NCI-H2107 (cell line): ENCODE measurements at places on chromosomes 1 and 21.

- DNase-seq = no peak
These were observed 17.2 kb upstream of the C1QA start for GRCh38 chr1:22619252-22619651.

DNA sequence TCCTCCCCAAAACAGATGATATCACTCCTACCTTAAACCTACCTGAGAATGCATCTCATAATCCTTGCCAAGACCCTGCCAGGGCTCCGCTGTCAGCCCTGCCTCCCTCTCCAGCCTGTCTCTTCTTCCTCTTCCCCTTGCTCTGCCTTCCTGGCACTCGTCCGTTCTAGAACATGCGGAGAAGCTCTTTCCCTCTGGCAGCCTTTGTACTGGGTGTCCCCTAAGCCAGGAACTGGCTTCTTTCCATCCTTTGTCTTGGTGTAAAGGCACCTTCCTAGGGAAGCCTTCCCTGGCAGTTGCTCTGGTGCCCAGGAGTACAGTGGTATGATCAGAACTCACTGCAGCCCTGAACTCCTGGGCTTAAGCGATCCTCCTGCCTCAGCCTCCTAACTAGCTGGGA lies 36.1 kb downstream of the CTNNBIP1 start:
- DNase-seq = no peak

GRCh38 chr1:73998348-73998959 lies 199.5 kb downstream of the LRRIQ3 start:
- no peak for DNase-seq

DNA sequence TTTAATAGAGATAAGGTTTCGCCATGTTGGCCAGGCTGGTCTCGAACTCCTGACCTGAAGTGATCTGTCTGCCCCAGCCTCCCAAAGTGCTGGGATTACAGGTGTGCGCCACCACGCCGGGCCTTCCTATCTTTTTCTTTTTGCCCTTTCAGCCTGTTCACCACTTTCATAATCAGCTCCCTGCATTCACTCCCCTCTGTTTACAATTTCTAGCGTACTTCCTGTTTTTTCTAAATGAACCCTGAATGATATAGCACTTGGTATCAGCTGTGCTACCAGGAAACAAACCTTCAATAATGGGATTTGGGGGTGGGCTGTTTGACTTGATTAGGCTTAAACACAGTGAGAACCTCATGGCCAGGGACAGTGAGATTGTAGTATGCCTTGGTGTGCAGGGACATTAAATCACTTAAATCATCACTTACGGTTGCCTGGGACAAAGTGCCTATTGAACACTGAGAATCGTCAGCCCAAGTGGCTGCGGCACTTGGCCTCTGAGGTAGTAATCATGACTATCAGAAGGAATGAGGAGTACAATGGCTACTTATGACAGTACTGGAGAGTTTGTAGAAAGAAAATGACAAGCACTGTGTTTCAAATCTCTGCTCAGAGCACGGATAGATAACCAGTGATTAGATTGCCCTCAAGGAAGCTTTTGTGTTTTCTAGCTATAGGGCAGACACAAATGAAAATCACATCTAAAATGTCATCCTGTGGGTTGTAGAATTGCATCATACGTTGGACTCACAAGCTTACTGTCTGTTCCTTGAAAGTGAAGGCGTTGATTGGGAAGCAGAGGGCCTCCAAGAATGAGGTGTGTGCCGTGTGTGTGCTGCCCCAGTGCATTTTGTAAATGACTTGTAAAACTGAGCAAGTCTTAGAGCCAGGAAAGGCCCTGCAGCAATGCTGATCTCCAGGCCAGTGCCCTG lies 661.8 kb downstream of the MATN1 start:
- DNase-seq = no peak

GRCh38 chr1:228955691-228956090 lies 220.4 kb downstream of the RHOU start:
- no peak for DNase-seq

- no peak for DNase-seq
These were observed 17.1 kb downstream of the CACHD1 start for GRCh38 chr1:64487061-64487460.

DNA sequence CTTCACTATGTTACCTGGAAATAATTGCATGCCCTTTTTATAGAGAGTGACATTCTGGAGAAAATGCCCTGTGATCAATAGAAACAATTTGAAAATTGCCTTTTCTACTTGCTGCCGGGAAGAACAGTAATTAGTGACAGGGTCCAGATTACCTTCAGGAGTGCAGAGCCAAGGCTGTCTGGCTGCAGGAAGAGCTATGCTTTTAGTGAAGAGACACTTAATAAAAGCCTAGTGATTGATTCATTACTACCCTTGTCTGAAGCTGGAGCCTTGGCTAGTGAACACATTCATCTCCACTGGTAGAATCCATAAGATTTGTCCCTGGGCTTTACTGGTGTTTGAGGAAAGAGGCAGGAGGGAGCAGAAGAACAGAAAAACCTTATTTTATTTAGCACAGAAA lies 12.9 kb upstream of the DNASE2B start:
- DNase-seq = no peak

DNA sequence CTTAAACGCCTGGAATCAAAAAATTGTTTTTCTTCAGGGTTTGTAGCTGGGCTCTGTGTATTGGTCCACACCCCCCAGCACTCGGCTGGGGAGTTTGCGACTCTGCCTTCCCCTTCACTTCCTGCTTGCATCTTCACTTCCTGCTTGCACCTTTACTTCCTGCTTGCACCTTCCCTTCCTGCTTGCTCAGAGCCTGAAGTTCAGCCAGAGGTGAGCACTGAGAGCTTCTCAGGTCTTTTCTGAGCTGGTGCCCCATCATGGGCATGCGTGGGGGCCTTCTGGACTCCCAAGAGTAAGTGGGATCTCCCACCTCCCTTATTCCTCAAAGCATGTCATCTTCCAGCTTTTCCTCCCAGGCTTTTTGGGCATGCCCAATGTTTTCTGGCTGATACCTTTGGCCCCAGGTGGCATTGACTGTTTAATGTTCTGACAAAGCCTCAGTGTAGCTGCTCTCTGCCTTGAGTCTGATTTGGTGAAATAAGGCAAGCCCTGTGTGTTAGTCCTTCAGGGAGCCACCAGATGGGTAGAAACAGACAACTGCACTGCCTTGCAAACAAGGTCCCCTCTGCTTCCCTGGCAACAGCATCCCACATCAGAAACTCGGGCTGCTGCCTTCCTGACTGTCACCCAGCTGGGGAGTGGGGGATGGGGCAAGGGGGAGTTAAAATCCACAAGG lies 3.5 kb downstream of the KRTAP10-2 start:
- no peak for DNase-seq

GRCh38 chr1:161096530-161096929 lies 1.6 kb upstream of the KLHDC9 start:
- no peak for DNase-seq

DNA sequence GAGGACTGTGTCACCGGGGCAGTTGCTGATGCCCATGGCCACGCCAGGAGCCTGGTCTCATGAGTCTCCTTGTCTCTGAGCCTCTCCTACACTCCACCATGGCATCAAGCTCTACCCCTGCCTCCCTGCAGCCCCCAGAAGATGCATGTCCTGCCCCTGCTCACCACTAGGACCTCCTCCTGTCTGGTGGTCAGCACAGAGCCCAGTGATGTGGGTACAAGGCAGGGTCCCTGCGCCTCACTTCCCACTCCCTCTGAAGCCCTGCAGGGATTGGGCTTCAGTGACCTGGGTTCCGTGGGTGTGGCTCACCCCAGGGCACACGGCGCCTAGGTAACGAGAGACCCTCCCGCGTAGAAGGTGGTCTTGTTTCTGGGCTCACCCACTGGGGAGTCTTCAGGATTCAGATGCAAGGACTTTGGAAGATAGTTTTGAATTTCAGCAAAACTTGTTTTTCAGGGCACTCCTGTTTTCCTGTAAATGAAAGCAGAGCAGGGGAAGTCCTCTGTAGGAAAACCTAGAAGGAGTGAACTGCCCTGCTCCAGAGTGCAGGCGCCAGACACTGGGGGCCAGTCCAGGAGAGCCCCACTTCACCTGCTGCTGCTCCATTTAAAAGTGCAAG lies 2.8 kb downstream of the COL18A1 start:
- no peak for DNase-seq

- DNase-seq = no peak
These were observed 21.6 kb downstream of the AK5 start for GRCh38 chr1:77303387-77303786.

- DNase-seq = no peak
These were observed 30.2 kb downstream of the DPH5 start for GRCh38 chr1:100995198-100995988.

- DNase-seq = no peak
These were observed 7.0 kb upstream of the HEYL start for GRCh38 chr1:39646232-39647081.

DNA sequence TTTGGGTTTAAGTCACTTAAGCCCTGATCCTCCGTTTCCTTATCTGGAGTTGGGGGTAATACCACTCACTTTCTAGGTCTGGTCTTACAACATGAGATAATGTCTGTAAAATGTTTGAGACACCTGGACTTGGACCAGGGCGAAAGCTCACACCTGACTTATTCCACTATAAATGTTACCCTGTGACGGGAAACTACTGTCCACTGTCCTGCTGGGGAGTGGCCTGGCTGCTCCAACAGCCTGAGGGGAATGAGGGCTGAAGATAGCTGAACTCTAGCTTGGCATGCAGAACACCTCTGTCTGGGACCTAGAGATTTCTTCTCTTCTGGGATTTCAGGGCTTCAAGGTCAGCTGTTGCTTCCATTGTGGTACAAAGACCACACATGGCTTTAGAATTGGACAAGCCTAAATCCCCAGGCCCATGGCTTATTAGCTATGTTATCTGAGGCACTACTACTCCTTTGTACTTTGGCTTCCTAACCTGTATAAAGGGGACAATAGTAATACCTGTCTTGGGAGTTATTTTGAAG lies 9.5 kb upstream of the A3GALT2 start:
- no peak for DNase-seq

DNA sequence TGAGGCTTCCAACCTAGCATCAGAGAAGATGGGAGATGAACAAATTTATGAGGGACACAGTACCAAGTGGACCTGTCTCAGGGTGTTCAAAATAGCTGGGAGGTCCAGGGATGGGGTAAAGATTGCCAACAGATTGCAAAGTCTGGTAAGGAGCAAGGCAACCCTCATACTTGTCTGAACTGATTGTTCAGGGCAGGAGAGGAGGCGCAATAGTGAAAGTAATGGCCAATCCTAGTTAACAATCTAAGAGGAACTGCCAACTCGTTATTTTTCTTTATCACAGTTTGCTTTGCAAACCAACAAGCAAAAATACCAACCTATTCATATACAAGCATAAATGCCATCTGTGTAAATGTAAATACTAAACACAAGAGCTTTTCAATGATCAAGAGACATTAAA lies 78.4 kb upstream of the S1PR1 start:
- no peak for DNase-seq

GRCh38 chr1:208533746-208534598 lies 289.8 kb upstream of the PLXNA2 start:
- DNase-seq = no peak

- DNase-seq = no peak
These were observed 127.7 kb upstream of the AJAP1 start for GRCh38 chr1:4526747-4527146.

GRCh38 chr1:172756024-172756423 lies 97.1 kb downstream of the FASLG start:
- DNase-seq = no peak

DNA sequence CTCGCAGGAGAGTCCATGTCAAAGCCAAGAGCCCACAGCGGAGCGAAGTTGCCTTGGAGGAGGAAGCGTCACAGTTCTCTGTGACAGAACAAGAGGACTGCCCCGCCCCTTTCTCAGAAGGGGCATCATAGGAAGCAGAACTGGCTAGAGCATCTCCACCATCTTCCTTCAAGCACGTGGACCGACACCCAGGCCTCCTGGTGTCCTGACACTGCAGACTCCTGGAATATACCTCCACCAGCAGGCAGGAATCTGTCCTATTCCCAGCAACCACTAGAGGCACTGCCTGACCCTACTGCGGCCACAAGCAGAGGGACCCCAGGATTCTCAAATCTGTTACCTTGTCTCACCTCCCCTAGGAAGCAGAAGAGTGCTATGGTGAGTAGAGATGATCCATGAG lies 37.8 kb downstream of the GPA33 start:
- DNase-seq = no peak

DNA sequence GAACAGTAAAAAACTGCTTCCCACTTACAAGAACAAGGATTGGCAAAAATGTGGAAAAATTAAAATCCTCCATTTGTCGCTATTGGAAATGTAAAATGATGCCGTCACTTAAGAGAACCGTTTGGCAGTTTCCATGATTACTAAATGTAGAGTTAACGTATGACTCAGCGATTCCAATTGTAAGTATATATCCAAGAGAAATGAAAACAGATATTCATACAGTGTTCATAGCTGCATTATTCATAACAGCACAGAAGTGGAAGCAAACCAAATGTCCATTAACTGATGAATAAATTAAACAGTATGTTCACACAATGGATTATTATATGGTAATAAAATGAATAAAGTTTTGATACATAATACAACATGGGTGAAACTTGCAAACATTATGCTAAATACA lies 971.0 kb downstream of the AMY1C start:
- no peak for DNase-seq

DNA sequence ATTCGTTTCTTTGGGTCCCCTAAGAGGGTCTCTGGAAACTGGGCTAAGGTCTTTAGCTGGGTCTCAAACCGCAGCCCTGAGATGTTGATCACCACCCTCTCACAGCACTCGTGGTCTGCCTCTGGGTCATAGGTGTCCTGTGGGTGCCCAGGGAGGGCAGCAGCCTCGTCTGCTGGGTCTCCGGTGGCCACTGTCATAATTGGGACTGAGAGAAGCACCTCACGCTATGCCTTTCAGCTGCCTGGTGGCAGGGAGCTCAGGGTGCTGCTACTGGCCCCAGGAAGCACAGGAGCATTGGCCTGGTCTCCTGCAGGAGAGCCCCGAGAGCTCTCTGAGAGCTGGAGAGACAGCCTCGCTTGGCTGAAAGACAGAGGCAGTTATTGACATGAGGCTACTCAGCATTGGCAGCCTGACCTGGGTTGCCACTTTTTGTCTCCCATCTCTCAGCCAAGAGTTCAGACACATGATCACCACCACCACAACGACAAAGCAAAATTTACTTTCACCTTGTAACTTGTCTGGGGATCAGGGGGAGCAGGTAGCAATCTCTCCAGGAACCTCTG lies 1.5 kb downstream of the KCNA2 start:
- no peak for DNase-seq

DNA sequence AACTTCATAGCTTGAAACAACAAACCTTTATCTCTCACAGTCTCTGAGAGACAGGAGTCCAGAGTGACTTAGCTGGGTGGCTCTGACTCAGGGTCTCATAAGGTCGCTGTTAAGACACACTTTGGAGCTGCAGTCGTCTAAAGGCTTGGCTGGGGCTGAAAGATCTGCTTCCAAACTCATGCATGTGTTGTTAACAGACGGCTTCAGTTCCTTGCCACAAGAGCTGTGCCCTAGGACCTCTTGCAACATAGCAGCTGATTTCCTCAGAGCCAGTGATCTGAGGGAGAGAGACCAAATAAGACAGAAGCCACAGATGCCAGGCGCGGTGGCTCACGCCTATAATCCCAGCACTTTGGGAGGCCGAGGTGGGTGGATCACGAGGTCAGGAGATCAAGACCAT lies 176.8 kb downstream of the DISC1 start:
- DNase-seq = no peak

- peak; percentile 42 for DNase-seq
These were observed 49.4 kb upstream of the DESI2 start for GRCh38 chr1:244603498-244603897.

- DNase-seq = no peak
These were observed 434 bp downstream of the EVA1B start for GRCh38 chr1:36322786-36323635.
